ENCODE measurements at places on chromosomes 16 and 17.

- DNase-seq = no peak
These were observed 19.0 kb downstream of the ABCC12 start for GRCh38 chr16:48136547-48137360.

DNA sequence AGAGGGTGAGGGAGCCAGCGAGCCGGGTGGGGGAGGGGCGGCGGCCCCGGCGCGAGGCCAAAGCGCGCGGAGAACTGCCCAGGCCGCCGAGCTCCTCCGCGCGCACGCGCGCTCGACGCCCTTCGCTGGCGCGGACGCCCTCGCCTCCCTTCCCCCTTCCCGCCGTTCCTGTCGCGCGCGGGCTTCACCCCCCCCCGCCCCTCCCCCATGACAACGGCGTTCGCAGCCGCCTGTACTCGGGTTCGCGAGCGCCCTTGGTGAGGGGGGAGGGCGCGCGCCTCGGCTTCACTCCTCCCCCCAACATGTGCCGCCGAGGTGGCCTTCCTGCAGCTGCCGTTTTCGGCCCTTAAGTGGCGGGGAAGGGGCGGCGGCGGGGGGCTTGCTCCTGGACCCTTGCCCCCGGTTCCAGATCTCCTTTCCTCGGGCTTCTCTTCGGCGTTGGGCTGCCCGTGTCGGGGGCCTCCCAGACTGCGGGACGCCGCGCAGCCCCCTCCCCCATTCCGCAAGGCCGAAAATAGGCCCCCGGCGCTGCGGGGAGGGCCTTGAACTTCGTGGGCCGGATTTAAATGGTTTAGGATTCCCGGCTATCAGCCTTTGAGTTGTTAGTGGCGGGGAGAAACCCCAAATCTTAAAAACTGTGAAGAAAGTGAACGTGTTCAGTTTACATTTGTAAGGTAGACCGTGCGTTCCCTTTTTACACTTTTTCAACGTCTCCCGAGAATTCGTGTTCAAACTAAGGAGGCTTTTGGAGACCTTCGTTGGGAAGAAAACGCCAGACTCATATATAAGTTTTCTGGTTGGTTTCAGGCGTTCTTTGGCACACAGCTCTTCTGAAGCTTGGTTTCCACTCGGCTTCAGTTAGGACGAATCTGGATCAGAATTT is 653 bp downstream of the SRRM2 start:
- peak; percentile 78 for DNase-seq

- no peak for DNase-seq
These were observed 24.2 kb upstream of the ATP2A3 start for GRCh38 chr17:3988297-3989040.

DNA sequence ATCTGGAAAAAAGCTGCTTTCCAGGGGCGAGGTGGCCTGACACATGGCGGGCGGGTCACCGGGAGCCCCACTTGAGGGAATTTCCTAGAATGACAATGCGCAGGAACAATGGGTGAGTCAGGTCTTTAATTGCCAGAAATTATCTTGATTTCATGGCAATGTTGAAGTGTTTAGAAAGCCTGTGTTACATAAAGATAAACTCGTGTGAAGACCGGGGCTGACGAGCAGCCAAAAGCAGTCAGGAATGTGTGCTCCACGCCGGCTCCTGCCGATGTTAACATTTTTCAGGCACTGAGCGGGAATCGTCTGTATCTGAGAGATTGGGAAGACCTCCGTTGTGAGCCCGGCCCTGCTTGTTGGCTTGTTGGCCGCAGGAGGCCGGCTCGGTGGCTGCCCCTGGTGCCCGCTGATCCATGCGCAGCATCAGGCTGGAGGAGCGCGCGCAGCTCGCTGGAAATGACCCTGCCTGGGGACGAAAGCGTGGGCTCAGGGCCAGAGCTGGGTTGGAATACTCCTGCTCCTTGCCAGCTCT is 353.1 kb downstream of the FOXL1 start:
- DNase-seq = peak; percentile 36

DNA sequence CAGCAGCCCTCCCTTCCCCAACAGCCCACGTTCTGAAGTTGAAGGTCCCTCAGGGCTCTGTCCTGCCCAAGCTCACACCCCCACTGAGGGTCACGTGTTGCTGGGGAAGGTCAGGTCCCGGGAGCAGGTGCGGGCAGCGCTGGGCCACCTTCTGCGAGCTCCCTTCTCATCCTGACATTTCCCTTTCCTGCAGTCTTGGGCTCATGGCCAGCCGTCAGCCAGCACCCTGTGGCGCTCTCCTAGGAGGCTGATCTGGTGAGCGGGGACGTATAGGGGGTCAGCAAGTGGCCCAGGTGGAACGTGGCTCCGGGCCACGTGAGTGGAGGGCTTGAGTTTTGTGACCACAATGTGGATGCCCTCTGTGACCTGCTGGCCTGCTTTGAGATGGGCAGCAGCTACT is 73.4 kb downstream of the RAP1GAP2 start:
- DNase-seq = no peak

- no peak for DNase-seq
These were observed 571 bp upstream of the NME1 start for GRCh38 chr17:51152766-51153209.

DNA sequence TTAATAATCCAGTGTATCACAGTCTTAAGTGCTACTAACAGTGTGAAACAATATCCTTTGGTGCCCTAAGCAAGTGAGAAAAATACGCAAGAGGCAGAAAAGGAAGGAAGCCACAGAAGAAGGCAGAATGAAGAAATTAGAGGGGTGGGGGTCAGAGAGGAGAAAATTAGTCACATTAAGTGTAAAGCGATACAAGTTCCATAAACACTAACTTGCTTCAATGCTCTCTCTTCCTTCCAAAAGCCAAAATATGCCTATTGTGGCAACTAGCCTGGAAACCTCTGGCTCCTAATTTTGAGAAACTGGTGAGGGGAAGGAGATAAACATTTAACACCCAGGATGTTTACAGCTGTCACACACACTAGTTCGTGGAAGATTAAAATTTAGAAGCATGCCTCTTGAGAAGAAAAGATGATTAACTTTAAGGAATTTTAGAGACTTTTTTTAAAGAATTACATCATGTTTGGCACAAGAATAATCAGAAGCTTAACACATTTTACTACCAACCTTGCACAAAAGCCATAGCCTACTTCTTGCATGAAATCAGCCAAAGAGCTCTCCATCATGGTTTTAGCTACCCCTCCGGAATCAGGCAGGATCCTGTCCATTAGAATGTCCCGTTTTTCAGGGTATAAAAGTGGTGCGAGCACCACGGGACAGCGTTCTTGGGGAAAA is 44.7 kb downstream of the CNOT1 start:
- no peak for DNase-seq

DNA sequence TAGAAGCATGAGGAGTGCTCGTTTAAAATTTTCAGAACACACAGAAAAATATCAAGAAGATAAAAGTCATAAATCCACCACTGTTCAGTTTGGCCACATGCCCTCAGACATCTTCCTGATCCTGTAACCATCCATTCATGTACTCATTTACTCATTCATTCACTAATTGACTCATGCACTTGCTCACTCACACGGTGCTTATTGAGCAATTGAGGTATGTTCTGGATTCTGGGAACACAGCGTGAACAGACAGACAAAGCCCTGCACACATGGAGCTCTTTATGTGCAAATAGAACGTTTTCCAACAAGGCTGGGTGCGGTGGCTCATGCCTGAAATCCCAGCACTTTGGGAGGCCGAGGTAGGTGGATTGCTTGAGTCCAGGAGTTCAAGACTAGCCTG is 10.2 kb upstream of the NATD1 start:
- peak; percentile 78 for DNase-seq

DNA sequence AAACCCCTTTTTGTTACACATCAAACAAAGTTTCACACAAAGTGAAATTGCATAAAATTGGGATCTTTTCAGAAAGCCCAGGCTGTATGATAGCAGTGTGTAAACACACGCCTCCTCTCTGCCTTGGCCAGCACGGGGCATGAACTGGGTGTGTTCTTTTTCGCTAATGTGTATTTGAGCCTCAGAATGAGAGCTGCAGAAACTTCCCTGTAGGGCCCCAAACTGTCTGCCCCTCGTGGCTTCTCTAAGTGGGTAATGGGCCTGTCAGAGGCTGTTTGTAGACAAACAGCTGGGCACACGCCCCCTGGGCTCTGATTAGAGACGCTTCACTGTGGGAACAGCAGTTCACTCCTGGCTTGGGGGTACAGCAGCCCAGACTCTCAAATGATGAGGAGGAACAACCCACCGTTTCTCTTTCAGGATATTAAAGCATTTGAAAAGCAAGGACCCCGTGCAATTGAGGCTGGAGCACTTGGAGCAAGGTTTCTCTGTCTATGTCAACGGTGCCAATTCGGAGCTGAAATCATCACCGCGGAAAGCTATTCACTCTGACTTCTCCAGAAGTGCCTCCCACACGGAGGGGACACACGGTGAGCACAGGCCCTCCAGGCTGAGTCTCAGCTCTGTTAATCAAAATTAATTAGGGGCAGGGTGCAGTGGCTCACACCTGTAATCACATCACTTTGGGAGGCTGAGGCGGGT is 78.4 kb downstream of the KATNIP start:
- DNase-seq = no peak

- DNase-seq = no peak
These were observed 19.9 kb downstream of the PSME3IP1 start for GRCh38 chr16:57165938-57166337.

GRCh38 chr17:36463916-36464764 is 22.3 kb upstream of the ZNHIT3 start:
- peak; percentile 94 for DNase-seq

- peak; percentile 23 for DNase-seq
These were observed at the start of gene ADAP2 for GRCh38 chr17:30921544-30922196. Gene ADAP2 (plus strand): TSS chr17:30921945. CDS start chr17:30922015, 70 bp downstream.

- DNase-seq = no peak
These were observed 3.5 kb upstream of the UBALD2 start for GRCh38 chr17:76261421-76262215.

- no peak for DNase-seq
These were observed 236.0 kb upstream of the ELAC2 start for GRCh38 chr17:13253733-13254410.

DNA sequence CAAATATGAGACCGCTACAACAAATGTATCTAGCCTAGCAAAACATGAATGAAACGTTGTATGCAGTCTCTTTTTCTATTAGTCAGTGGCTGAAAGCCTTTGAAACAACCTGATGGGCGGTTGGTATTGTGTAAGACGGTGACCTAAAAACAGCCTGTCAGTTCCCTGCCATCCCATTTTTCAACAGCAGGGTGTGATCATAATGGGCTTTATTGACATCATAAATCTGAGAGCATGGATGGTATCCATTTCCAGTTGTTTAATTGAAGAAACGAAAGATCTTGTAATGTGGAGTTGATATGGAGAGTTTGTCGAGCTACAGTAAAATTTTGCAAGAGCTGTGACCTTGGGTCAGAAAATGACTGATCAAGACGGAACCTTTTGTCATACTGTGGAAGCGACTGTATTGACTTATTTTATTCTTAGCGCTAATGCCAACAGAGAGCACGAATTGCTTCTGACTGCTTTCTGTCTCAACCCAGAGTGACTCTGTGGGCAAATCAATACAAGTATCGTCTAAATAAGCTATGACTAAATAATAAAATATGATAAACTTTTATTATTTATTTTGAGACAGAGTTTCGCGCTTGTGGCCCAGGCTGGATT is 12.3 kb upstream of the MEIOB start:
- DNase-seq = no peak

DNA sequence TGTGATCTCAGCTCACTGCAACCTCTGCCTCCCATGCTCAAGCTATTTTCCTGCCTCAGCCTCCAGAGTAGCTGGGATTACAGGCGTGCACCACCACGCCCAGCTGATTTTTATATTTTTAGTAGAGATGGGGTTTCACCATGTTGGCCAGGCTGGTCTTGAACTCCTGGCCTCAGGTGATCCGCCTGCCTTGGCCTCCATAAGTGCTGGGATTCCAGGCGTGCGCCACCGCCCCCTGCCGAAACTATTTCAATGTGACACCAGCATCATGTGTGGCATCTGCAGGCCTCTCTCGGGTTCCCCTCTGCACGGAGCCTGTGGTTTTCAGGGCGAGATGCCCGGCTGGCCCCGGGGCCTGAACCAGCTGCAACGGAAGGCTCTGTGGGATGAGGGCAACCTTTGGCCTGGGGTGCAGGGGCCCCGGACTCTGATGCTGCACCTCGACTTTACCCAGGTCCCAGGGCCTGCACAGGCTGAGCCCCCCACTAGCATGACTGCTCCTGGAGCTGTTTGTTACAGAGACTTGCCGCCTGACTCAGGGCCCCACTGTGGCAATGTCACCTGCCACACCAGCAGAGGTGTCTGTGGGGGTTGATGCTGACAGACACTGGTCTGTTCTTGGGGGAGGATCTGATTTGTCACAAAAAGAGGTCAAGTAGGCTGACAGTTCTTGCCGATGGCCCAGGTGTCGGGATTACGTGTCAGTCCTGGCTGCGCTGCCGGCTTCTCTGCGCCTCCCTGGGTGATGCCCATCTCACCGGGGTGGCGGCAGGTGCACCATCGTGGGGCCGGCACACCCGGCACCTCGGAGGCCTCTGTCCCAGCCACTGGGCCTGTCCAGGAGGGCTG is 8.6 kb upstream of the TEX19 start:
- DNase-seq = no peak

GRCh38 chr16:85479972-85480726 is 133.0 kb upstream of the GSE1 start:
- no peak for DNase-seq

DNA sequence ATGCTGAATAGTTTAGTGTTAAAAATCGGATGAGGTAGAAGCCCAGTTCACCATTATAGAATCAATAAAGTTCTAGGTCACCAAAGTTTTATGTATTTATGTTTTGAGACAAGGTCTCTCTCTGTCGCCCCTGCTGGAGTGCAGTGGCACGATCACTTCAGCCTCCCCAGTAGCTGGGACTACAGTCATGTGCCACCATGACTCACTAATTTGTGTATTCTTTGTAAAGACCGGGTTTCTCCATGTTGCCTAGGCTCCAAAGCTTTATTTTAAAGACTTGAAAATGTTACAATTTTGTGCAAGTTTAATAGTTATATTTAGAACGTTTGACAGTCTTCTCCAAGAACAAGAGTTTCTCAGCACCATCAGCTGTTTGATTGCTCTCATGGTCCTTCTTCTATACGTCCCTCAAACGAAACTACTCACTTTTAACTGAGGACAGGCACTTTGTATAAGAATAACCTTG is 32.1 kb downstream of the NDE1 start:
- DNase-seq = peak; percentile 50

DNA sequence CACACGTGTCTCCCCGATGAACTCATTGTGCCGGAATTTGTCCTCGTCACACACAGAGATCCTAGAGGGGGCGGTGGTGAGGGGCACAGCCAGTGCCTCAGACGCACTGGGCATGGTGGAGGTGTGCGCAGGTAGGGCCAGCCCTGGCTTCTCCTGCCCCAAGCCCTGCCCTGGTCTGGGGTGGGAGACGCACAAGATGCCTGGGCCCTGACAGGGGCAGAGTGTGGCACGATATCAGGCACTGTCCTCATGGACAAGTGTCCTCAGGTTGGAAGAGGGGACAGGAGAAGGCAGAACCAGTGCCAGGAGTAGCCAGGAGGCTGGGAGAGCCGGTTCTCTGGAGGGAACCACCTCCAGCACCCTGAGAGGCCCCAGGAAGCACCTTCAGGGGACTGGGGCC is 20.0 kb downstream of the DOC2B start:
- DNase-seq = no peak

GRCh38 chr16:11687601-11688519 is 19.6 kb downstream of the SNN start:
- no peak for DNase-seq

All from RWPE1 (cell line).